ENCODE measurements at places on chromosomes 1 and 21. TPM values are rescaled to one million over a fixed set of nuclear protein-coding genes. Genes with fewer than 3 reads are reported as not detected.

Gene KIF2C
- 1.7 TPM for total RNA-seq

Gene COL8A2
- total RNA-seq: 110 TPM

Gene GIPC2
- 9.4 TPM for total RNA-seq

Gene ZNF362
- 10.1 TPM for total RNA-seq

Gene NTNG1
- total RNA-seq: 2.2 TPM
